HCT116 (cell line): ENCODE measurements at places on chromosomes 2 and 18. TPM values are rescaled to one million over a fixed set of nuclear protein-coding genes. Genes with fewer than 3 reads are reported as not detected.

Gene ZNF804A
- 0.61 TPM for total RNA-seq

Gene NCK2
- total RNA-seq, result 26.7 TPM

Gene DNER
- 2.9 TPM for total RNA-seq

Gene SGPP2
- 1.6 TPM for total RNA-seq

DNA sequence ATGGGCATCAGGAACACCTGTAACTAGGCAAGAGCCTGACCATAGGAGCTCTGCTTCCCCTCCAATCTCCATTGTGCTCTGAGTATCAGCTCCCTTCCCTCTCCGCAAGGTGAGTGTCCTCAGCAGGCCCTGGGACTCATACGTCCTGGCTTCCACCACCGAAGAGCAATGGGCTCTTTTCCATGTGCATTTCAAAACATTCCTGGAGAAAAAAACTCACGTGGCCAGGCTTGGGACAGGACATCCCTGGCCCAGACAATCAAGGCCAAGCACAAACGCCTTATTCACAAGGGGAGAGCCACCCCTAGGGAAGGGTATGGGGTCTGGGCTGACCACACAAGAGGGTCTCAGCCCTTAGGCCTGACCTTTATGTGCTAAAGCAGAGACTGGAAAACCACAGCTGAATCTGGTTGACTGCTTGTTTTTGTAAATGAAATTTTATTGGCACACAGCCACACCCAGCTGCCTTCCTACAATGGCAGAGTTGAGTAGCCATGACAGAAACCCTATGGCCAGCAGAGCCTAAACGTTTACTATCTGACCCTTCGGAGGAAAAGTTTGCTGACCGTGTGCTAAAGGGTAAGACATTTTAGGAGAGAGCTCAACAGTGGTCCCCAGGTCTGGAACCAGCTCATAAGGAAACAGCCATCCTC lies 175.7 kb upstream of the ARL4C start:
- peaks cover 47% of the 10 kb centered on the region for H3K4me1 ChIP-seq
- no peak overlapping the region for H3K4me3 ChIP-seq
- H3K36me3 ChIP-seq, result no peaks in the 10 kb centered on the region
- H3K27ac ChIP-seq, result no peak overlapping the region

DNA sequence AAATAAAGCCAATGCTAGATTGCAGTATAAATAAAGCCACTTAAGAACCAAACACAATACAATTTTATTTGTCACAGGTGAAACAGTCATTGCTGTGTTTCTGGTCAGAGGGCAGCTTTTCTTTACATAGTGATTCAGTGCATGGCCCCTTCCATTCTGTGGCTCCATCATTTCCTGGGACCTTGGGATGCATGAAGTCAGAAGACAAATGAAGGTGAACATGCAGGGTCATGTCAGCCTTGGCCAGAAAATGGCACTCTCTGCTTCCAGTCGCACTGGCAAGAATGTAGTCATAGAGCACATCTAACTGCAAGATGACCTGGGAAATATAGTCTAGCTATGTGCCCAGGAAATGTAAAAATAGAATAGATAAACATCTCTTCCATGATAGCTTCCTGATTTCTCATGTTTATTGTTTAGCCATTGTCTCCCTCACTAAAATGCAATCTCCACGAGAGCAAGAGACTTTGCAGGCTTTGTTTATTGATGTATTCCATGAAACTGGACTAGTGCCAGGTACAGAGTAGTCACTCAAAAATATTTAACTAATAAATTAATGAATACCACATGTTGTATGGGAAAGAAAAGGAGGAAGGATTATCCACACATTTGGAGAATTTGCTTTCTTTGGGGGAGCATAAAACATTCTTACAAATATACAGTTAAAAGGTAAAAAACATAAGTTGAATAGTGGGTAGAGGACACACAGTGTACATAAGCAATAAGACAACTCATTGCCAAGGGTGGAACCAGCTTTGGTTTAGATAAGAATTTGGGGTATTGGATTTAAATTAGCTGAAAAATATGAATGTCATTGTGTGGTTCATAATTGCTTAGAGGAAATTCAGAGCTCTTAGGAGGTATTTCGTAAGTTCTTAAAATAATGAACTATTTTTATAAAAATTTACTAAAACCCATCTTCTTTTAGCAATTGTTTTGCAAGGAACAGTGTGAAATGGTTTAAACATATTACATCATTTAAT lies 343.8 kb downstream of the PID1 start:
- no peak for DNase-seq
- no peaks in the 10 kb centered on the region for H3K36me3 ChIP-seq
- no peaks in the 10 kb centered on the region for H3K27me3 ChIP-seq
